ENCODE measurements at places on chromosomes 3 and 15.

GRCh38 chr3:141797819-141798447 is 34.7 kb downstream of the GRK7 start:
- no peak for DNase-seq

- DNase-seq: no peak
Measured at GRCh38 chr3:4543110-4543509, 50.0 kb downstream of the ITPR1 start.

- no peak for DNase-seq
Measured at GRCh38 chr3:100226712-100227429, 33.9 kb upstream of the TBC1D23 start.

- no peak for DNase-seq
Measured at GRCh38 chr3:100084100-100084806, 30.0 kb downstream of the FILIP1L start.

DNA sequence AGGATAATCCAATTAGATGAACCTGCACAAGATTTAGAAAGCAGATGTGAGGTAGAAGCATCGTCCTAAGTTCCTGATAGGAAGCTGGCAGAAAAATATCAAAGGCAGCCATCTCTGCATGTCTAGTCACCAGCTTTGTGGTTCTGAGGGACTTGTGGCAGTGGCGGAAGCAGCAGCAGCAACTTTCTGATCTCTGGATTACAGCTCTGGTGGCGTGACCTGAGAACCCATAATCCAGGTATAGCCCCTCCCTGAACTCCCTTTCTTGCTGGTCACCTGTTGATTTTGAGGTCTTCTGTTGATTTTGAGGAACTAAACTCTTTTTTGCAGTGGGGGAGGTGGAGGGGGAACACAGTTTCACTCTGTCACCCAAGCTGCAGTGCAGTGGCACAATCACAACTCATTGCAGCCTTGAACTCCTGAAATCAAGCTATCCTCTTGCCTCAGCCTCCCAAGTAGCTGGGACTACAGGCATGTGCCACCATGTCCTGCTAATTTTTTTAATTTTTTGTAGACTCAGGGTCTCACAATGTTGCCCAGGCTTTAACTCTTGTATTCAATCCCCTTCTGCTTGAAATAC is 7.9 kb downstream of the FSIP1 start:
- peak; percentile 20 for DNase-seq

GRCh38 chr3:49616491-49616941 is 57.6 kb upstream of the APEH start:
- DNase-seq: no peak

DNA sequence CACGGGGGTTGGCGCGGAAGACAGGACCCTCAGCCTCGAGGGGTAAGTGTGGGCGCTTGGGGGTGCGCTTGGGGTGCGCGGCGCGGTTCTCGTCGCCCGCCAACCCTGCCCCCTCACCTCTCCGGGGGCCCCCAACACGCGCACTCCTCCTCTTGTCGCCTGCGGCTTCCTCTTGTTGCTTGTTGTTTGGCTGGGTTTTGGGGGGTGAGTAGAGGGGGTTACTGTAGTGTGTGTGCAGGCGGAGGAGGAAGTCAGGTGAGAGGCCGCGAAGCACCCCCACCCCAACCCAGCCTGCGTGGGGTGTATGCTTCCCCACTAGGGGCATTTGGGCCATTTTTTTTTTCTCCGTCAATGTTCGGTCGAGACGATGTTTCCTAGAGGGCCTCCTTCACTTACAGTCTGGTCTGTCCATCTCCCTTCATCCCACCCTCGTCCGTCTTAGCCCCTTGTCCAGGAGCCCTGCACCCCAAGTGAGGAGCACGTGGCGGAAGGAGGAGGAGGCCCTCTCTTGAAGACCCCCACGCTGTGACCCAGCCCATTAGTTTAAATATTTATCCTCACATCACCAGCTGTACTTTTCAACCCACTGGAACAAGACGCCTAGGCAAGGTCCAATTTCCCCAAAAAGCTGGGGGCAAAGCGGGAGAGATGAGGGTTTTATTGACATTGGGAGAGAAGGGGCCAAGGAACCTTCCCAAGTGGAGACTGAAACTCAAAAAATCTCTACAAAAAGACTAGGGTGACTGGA is 20.4 kb upstream of the SATB1 start:
- DNase-seq: peak; percentile 70

- no peak for DNase-seq
Measured at GRCh38 chr3:169218314-169218983, 445.1 kb downstream of the MECOM start.

- no peak for DNase-seq
Measured at GRCh38 chr15:71508081-71508682, 302.2 kb upstream of the NR2E3 start.

- DNase-seq: no peak
Measured at GRCh38 chr3:184497804-184498203, 63.8 kb upstream of the EPHB3 start.

DNA sequence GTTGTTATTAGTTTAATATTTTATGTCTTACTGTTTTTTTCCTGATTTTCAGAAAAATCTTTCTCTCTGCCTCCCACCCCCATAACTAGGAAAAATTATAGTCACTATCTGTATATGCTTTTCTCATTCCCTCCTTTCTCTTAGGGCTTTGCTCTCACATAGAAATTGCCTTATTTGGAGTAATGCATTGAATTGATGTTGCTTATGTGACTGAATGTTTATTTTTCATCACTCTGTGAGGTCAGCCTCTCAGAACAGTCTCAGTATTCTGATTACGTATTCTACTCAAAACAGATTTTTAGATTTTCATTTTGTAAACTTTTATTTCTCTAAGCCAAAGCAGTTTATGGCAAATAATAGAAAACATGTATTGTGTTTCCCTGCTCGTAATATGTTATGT is 121.0 kb downstream of the SLMAP start:
- no peak for DNase-seq

GRCh38 chr15:70185251-70185711 is 87.6 kb upstream of the TLE3 start:
- no peak for DNase-seq

- no peak for DNase-seq
Measured at GRCh38 chr3:44309500-44309899, 29.1 kb upstream of the TCAIM start.

DNA sequence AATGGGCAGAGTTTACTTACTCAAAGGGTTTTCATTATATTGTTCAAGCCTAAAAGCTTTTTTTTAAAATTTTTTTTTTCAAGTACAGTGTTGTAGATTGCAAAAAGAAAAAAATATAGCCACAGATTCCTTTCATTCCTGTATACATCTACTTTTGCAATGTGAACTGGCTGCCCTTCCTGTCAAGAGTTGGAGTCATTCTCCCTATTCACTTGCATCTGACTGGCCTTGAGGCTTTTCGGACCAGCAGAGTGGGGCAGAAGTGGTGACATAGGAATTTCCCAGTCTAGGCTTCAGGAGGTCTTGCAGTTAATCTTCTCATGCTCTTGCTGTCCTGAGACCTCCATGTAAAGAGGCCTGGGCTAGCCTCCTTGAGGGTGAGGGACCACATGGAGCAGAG is 218.3 kb upstream of the CFAP20DC start:
- DNase-seq: no peak

DNA sequence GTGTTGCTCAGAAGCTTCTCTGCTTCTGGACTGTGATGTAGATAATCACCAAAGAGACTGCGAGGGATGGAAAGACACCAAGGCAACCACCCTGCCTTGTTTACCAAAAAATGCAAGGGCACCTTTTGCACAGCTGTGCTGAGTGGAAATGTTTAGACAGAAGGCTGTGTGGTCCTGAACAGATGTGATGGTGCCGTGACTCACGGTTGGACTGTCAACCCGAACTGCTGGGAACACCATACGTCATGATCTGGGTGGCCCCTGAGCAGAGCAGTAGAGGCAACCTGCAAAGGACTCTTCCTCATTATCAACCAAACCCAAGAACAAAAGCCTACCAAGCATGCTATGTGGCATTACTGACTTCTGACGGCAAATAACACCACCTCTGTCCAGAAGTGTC is 61.3 kb upstream of the LPP start:
- no peak for DNase-seq

DNA sequence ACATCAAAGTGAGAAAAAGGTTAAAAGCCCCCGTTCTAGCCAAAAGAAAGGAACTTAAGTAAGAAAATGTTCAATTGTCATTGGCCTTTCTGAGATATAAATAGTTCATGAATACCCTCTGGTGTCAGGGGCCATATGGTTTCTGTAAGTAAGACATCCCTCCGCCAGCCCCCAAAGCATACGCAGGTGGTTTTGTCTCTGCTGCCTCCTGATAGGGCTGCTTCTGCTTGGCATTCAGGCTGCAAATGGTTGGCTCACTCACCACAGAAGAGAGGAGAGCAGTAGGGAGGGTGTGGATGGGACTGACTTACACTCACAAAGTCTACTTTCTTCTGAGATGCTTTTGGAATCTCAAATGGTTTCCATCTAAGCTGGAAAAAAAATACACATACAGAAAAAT is 29.8 kb downstream of the HGD start:
- no peak for DNase-seq

DNA sequence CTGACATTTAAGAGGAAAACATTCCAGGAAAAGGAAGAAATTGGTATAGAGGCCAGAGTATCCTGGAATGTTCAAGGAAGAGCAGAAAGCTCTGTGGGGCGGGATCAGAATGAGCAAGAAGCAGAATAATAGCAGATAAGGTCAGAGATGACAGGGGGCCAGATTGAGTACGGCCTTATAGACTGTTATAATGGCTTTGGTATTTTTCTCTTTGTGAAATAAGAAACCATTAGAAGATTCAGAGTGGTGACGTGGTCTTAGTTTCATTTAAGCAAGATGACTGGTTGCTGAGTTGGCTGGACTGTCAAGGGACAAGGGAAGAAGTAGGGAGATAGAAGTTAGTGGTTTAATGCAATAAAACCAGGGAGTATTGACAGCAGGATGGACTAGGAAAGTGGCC is 218.3 kb upstream of the SOX2 start:
- DNase-seq: no peak

DNA sequence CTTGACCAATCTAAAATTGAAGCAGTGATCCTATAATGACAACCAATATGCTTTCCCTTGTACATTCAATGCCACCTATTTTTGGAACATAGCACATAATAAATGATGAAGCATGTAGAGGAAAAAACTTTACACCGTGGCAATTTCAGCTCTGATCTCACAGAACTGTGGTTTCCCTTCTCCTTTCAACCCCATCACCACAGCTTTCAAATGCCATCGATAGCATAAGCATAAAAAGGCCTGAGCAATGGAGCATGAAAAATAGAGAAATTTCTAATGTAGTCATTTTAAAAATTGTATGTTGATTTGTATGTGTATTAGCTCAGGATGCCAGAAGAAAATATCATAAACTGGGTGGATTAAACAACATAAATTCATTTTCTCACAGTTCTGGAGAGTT is 406.0 kb upstream of the TMCO5A start:
- DNase-seq: no peak

DNA sequence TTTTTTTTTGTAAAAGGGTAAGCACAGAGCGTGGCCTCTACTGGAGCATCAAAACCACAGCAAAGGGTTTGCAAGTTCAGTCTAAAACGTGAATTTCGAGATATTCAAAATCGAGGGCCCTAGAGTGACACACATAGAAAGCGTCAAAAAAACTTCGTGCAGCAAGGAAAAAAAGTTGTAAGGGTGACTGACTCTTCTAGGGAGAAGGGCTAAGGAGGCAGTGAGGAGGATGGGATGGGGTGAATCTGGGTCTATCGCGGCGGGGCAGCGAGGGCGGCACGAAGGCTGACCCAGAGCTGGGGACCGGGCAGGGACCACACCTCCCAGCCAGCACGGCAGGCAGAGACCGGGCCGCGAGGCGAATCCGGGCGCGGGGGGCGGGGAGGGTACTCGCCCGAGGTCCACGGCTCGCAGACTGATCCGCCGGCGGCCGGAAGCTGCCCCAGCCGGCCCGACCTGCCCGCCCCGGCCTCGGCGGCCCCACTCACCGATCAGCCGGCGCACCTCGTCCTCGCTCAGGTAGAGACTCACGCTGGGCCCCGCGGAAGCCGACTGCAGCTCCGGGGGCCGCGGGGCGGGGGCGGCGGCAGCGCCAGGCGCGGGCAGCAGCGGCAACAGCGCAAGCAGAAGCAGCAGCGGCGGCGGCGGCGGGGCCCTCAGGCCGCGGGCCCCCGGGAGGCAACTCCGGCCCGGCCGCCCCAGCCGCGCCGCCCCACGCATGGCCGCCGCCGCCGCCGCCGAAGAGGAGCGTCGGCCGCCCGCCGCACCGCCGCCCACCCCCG is 533 bp downstream of the RYK start:
- peak; percentile 12 for DNase-seq

DNA sequence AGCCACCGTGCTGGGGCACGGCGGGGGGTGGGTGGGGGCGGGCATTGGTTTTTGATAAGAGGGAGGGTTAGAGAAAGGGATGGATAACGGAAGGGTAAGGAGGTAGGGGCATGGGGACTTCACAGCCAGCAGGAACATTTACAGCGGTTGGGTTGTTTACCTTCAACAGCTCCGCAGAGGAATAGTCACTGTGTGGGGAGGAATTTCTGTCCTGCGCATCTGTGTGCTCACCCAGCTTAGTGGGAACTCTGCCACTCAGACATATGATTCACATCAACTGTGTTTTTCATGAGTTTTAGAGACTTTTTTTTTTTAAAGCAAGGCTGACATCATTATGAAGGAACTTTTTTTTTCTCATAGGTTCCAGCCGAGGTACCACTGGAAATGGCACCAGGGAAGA is 19.6 kb downstream of the CHRD start:
- no peak for DNase-seq

GRCh38 chr3:22383285-22383684 is 632.3 kb upstream of the ZNF385D start:
- no peak for DNase-seq

DNA sequence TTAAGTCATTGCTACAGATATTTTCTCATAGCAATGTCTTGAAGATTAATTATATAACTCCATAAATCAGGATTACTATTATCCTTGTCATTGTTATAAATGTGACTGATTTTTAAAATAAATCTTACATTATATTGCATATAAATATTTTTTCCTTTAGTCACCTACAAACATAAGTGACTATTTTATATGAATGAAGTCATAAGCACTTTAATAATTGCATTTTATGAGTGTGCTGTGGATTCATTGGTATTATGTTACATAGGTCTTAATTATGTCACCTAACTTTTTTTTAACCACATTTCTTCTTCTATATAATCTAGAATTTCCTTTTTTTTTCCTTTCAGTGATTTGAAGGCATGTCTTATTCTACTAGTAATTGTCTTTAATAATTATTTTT is 1191.2 kb downstream of the NSUN3 start:
- DNase-seq: no peak

DNA sequence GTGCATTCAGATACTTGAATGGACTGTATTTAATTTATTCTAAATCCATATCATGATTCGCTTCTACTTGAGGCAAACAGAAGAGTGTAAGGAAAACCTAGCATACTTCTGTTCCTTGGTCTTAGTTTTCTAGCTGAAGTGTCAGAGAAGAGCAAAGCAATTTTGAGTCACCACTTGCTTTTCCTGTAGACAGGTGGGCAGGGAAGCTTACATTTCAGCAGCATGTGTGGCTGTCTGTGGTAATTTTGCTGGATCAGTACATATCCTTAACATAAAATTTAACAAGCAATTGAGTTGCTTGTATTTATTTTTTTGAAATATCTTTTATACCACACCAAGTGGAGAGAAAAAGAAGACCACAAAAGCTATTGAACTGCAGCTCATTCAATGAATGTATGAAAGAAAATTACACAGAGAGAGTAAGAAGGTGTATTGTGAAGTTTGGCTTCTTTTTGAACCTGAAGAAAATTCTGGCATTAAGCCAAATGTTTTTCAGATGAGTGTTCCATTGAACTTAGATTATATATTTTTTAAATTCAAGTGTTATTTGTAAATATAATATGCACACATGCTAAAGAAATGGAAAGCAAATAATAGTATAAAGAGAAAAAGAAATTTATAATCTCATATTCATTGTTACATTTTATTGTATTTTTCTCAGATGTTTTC is 747.6 kb downstream of the NAALADL2 start:
- no peak for DNase-seq

Data from T follicular helper cell (primary cell).